ENCODE measurements at places on chromosomes 5 and 9.

GRCh38 chr5:79890119-79890929, 100.7 kb downstream of the MTX3 start:
- no peaks in the 10 kb centered on the region for H3K27me3 ChIP-seq
- no peaks in the 10 kb centered on the region for H3K36me3 ChIP-seq
- no peak overlapping the region for H3K27ac ChIP-seq
- DNase-seq: no peak

DNA sequence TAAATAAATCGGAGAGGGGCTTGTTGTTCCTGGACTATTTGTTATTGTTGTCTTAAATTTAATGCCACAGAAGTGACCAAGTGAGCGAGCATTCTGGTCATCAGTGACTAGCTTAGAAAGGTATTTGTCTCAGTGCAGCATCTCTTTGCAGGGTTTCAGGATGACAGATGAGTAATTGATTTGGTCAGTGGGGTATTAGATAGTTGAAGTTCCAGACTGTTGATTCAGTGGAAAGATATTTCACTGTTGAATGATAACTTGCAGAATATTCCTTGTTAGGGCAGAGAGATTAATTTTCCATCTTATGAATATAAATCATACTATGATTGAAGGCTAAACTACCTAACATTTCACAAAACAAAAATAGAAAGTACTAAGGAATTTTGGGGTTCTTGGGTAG, 122.4 kb downstream of the TRIO start:
- no peak for DNase-seq
- H3K4me3 ChIP-seq: no peak overlapping the region
- peaks cover 72% of the 10 kb centered on the region for H3K4me1 ChIP-seq
- no peaks in the 10 kb centered on the region for H3K36me3 ChIP-seq
- H3K27ac ChIP-seq: peak overlapping the region; percentile 16

GRCh38 chr9:113984639-113985380, 93.3 kb downstream of the AMBP start:
- no peaks in the 10 kb centered on the region for H3K4me1 ChIP-seq
- no peaks in the 10 kb centered on the region for H3K27me3 ChIP-seq
- no peak overlapping the region for H3K4me3 ChIP-seq
- DNase-seq: no peak
- no peak overlapping the region for H3K27ac ChIP-seq
- no peaks in the 10 kb centered on the region for H3K36me3 ChIP-seq

GRCh38 chr9:117825609-117826347, 121.6 kb downstream of the TLR4 start:
- H3K4me1 ChIP-seq: no peaks in the 10 kb centered on the region
- no peak for DNase-seq
- no peaks in the 10 kb centered on the region for H3K27me3 ChIP-seq
- no peak overlapping the region for H3K4me3 ChIP-seq
- H3K27ac ChIP-seq: no peak overlapping the region

GRCh38 chr9:127035948-127036347, 86.5 kb downstream of the ANGPTL2 start:
- H3K27ac ChIP-seq: no peak overlapping the region
- H3K36me3 ChIP-seq: no peaks in the 10 kb centered on the region
- no peaks in the 10 kb centered on the region for H3K27me3 ChIP-seq
- H3K4me3 ChIP-seq: no peak overlapping the region

All from GM23338 (cell line).